ENCODE measurements at places on chromosomes 5 and 9.

DNA sequence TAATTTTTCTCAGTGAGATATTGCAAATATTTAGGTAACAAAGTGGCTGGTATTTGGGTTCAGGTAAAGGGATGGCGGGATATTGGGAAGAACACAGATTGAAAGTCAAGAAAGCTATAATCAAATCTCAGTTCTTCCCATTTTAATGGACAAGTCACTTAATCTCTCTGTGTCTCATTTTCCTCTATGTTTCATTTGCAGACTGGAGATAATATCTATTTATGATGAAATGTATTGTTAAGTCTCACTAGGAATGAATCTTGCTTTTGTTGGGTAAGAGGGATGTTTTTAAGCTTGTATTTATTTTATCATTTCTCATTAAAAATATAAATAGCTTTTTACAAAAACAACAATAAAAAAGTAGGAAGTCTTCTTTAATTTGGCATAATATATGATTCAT, 175.4 kb downstream of the ISL1 start:
- DNase-seq: no peak

GRCh38 chr5:107696080-107696479, 25.3 kb upstream of the EFNA5 start:
- DNase-seq: no peak

- DNase-seq: no peak
Observed at GRCh38 chr9:106486685-106487084, 376.3 kb upstream of the ZNF462 start.

DNA sequence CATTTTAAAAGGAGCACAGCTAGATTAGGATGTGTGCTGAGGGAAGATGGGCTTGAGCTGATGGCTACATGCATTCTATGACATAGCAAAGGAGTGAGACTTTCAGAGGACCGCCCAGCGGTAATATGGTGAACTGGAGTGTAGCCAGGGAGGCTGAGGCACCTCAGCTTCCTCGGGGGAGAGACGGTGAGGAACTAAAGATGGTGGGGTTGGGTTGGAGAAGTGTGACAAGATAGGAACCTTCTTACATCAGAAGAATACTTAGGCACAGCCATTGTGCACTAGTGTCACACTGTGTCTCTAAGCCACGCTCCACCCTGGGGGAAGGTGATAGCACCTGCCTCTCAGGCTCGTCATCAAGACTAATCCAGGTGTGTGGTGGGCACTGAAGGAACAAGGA, 118.0 kb upstream of the IRX2 start:
- DNase-seq: no peak

- no peak for DNase-seq
Observed at GRCh38 chr5:140224658-140225057, 49.7 kb downstream of the CYSTM1 start.

GRCh38 chr5:119322312-119322947, 33.4 kb upstream of the TNFAIP8 start:
- no peak for DNase-seq

- DNase-seq: no peak
Observed at GRCh38 chr9:134891053-134891452, 10.4 kb downstream of the FCN2 start.

DNA sequence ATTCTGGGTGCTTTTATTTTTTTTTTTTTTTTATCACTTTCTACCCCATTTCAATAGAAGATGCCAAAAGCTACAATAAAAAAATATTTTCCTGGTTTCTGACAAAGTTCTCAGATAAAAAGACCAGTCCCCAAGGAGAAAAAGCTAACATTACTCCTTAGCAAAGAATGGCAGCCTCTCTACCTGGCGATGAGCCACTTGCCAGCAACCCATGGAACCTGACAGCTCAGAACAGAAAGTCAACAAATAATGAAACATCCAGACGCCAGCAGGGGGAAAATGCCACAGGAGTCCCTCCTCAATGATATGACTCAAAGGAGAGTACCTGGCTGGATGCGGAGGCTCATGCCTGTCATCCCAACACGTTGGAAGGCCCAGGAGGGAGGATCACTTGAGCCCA, 123.2 kb downstream of the MYO10 start:
- DNase-seq: no peak

DNA sequence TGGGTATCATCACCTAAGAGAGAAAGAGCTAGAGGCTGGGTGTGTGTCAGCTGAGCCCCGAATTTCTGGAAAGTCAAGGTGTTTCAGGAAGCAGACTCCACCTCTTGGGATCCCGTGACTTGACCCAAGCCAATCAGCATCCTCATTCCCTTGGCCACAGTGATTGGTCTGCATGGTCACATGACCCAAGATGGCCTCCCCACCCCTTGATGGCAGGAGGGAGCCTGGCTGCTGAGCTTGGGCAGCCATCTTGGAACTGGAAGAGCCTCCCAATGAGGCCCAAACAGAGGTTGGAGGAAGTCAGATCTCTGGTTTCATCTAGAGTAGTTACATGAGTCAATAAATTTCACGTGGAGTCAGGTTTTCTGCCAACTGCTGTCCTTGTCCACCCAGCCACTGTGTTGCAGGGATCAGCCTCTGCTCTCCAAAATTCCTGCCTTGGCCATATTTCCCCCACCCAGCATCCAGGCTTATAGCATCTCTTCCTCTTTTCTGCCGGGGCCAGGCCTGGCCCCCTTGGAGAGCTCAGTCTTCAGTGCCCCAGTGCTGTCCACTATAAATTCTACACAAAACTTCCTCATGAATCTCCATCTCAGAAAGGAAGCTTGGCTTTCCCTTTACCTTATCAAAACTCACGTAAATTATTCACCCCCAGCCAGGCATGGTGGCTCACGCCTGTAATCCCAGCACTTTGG, 17.2 kb upstream of the SUSD3 start:
- no peak for DNase-seq

GRCh38 chr9:126459546-126459945, 132.9 kb downstream of the MVB12B start:
- DNase-seq: no peak

DNA sequence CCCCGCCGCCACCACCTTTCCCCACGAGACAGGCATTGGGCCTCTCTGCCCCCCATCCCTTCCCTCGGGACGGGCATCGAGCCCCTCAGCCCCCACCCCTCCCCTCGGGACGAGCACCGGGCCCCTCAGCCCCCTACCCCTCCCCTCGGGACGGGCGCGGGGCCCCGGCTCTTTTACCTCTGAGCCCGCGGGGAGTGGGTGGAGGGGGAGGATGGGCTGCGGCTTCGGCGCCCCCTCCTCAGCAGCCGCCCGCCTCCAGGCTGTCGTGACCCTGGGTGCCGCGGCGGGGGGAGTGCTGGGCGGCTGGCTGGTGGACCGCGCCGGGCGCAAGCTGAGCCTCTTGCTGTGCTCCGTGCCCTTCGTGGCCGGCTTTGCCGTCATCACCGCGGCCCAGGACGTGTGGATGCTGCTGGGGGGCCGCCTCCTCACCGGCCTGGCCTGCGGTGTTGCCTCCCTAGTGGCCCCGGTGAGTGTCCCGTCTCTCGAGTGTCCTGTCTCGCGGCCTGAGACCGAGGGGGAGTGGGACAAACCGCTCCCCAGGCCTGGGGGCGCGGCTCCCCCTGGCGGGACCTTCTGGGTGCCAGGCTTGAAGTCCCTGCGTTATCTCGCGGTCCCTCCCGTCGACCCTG, 791 bp downstream of the SLC2A8 start:
- peak; percentile 8 for DNase-seq

DNA sequence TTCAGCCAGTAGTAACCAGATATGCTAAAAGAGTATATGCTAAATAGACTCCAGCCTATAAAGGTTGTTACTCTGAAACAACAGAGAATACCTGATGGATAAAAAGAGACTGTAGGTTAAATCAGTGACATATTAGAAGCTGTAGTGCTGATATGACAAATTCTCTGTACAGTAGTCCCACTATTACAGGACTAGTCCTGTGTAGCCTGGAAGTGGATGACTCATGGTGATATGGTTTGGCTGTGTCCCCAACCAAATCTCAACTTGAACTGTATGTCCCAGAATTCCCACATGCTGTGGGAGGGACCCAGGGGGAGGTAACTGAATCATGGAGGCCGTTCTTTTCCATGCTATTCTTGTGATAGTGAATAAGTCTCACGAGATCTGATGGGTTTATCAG, 276.2 kb upstream of the POU5F2 start:
- DNase-seq: no peak

DNA sequence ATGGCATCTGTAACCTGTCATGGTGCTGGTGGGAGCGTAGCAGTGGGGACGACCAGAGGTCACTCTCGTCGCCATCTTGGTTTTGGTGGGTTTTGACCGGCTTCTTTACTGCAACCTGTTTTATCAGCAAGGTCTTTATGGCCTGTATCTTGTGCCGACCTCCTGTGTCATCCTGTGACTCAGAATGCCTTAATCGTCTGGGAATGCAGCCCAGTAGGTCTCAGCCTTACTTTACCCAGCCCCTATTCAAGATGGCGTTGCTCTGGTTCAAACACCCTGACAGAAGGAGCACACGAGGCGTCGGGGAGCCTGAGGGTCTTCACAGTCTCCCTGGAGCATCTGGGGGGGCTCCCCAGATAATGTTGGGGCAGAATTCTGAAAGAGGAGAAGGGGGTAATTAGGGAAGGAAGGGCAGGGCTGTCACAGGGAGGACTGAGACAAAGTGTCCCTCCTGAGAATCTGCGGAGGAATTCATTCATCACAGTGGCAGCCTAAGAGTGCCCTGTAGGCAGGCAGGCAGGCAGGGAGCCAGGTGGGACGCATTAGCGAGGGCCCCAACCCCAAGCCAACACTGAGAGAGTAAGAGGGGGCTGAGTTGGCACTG, 21.3 kb upstream of the NCS1 start:
- no peak for DNase-seq

DNA sequence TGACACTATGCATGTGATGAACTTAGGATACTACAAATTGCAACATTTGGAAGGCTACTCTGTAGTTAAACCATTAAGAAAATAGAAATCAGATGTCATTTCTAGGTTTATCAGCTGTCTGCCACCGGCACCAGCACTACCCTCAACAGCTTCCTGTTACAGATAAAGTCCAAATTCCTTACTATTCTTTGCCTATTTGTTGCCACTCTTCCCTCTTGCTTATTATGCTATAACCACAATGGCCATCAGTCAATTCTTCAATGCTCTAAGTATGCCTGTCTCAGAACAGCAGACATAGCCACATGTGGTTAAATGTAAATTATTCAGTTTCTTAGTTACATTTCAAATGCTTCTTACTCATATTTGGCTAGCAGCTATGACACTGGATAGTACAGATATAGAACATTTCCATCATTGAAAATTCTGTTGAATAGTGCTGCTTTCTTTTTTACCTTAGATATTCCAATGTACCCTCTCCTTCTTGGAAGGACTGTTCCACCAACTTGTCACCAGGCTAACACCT, 21.0 kb downstream of the DHX29 start:
- no peak for DNase-seq

GRCh38 chr5:136084698-136085097, 47.9 kb upstream of the SMAD5 start:
- no peak for DNase-seq

DNA sequence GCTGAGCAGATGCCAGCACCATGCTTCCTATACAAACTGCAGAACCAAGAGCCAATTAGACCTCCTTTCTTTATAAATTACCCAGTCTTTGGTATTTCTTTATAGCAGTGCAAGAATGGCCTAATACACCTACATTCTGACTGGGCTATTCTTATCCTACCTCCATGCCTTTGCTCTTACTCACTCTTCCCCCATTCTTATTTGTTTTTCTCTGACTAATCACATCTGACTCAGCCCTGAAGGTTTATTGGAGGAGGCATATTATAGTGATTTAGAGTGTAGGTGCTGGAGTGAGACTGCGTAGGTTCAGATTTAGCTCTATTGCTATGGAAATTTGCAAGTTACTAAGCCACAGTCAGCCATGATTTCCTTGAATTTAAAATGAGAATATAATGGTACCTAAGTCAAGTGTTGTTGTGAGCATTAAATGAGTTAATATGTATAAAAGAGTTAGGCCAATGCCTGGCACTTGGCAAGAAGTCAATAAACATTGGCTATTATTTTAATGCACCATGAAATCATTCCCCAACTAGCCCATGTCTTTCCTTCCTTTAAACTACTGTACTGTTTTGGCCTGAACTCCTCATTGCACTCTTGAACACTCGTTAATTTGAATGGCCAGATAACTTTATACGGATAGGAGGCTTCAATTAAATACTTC, 531.2 kb upstream of the ZNF608 start:
- DNase-seq: no peak

- no peak for DNase-seq
Observed at GRCh38 chr9:77128125-77128789, 49.1 kb upstream of the VPS13A start.

GRCh38 chr9:114958021-114958843, 27.8 kb upstream of the TNFSF8 start:
- peak; percentile 58 for DNase-seq

GRCh38 chr5:165188556-165189175, 1683.2 kb downstream of the MAT2B start:
- no peak for DNase-seq

GRCh38 chr9:125991886-125992529, 244.8 kb downstream of the PBX3 start:
- no peak for DNase-seq

- no peak for DNase-seq
Observed at GRCh38 chr9:13915591-13916301, 398.2 kb downstream of the NFIB start.

DNA sequence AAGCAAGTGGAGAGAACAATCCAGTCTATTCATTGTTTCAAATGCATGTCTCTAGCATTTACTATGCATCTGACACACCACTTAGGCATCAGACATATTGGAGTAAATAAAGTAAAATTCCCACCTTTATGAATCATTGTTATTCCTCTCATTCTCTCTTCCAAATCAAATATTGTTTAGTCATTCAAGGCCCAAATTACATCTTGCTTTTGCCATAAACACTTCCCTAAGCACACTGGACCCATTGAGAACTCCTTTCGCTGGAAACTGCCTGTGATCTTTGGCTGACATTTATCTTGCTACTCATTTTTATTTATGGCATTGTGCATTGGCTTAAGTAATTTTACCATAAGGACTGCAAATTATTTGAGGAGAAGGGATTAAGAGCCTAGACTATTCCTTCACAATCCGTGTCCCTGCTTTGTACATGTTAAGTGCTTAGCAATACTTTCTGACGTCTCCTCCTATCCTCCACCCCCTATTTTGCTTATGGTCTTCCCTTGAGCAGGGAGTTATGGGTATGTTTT, 7.4 kb downstream of the C5orf46 start:
- no peak for DNase-seq

DNA sequence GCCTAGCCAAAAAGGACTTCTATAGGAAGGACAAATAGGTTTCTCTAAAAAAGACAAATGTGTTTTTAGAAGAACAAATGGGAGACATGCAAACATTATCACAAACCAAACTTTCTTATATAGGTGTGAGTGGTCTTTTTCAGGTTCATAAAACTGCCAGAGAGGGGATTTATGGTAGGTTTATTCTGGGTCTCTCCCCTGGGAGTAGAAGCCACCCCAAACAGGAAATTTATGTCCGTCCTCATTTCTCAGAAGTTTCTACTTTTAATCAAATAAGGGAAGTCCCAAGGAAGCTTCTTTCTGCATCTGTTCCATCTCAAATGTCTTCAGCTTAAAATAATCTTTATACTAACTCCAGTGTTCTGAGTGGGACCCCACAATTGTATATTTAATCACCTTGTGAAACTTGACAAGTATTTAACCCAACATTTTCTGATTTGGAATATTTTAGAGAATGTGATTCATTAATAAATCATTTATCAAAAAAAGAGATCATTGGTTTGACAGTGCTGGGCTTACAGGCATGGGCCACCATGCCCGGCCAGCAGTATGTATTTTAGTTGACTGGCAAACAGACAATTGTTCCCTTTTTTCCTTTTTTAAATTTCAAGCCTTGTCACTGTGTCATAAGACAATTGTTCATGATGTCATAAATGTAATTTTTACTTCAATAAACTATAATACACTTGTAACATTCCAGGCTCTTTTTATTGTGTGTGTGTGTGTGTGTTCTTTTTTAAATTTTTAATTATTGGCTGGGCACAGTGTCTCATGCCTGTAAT, 44.6 kb upstream of the GLDC start:
- DNase-seq: no peak
